Endothelial cell (in vitro differentiated cells): ENCODE measurements at places on chromosomes 2 and 18.

DNA sequence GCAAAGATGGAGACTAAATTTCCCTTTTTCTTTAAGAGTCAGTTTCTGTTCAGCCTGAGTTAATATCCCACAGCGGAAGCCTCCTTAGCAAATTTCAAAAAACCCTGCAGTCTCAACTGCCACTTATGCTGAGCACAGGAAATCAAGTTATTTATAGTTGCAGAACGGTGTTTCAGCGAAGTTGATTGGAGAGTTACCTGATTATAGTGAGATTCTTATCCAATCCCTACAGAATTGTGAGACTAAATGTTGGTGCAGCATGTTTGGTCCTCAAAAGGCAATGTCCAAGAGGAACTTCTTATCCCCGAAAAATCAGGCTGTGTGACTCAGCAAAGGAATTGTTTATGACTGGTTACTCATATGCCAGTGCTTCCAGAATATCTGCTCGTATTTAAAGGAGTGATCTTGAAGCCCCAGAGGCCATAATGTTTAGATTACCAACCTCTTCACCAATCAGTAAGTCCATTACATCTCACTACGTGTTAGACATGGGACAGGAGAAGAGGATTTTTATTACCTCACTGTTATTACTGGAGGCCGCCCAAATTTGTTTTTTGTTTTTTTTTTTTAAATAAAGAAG, 67.9 kb downstream of the LRRFIP1 start:
- DNase-seq = no peak

- DNase-seq = no peak
Observed at GRCh38 chr2:83340424-83340823, 1118.7 kb downstream of the SUCLG1 start.

GRCh38 chr2:127649100-127649611, 3.2 kb downstream of the GPR17 start:
- DNase-seq = no peak

DNA sequence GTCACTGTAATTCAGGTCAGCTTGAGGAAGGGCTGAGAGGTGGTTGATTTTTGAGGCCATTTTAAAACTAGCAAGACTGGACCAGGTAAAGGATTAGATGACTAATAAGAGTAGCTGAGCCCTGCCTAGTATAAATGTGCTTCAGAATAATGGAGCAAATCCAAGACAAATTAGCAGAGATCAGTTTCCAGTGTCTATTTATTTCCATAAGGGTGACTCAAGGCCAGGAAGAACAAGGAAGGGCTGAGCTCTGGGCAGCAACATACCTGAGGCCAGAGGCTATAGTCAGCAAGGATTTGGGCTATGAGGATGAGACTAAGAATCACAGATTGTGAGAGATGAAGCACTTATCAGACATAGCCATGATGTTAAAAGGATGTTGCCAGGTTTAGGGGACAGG, 339.0 kb upstream of the LRRTM1 start:
- DNase-seq = no peak

DNA sequence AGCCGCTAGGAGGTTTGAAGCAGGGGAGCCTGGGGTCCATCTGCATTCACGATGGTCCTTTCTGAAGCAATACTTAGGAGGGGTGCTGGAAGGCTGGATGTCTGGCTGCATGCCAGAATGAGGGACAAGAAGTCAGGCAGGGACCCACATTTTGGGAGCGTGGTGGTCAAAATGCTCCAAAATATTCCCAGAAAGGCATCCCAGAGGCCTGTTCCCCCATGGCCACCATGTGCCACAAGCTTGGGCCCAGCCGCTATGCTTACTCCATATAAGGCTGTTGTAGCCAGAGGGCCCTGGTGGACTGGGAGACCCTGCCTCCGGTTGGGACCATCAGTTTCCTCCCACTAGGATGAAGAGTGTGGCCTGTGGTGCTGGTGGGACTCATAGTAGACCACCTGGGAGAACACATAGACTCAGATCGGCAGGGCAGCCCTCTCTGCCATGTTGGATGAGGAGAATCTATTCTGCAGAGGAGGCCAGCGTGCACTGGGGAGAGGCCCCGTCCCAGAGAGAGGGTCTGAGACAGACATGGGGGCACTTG, 3.6 kb upstream of the PROM2 start:
- DNase-seq = no peak

GRCh38 chr2:24050041-24050979, 769 bp downstream of the FKBP1B start:
- peak; percentile 46 for DNase-seq

- no peak for DNase-seq
Observed at GRCh38 chr2:62306751-62307468, 111.0 kb downstream of the B3GNT2 start.

GRCh38 chr2:45781464-45781811, 130.0 kb downstream of the PRKCE start:
- DNase-seq = no peak

- DNase-seq = no peak
Observed at GRCh38 chr18:6546229-6546628, 131.5 kb upstream of the L3MBTL4 start.

DNA sequence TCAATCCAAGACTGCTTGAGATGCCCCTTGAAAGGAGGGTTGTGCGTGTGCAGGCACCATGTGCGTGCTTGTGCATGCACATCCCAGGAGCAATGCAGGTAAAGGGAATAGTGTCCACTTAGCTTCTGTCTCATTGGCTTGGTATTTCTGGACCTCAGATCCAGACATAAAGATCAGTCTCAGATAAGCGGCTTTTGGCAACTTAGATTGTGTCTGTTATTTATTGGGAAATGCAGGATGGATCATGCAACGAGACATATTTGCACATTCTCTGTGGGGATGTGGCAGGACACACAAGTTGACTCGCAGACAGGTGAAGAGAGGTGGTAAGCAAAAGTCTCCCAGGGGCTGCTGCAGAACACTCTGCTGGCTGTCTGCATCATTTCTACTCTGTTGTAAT, 67.9 kb downstream of the SETBP1 start:
- DNase-seq = no peak

- DNase-seq = no peak
Observed at GRCh38 chr2:31080361-31080760, 57.9 kb downstream of the GALNT14 start.

DNA sequence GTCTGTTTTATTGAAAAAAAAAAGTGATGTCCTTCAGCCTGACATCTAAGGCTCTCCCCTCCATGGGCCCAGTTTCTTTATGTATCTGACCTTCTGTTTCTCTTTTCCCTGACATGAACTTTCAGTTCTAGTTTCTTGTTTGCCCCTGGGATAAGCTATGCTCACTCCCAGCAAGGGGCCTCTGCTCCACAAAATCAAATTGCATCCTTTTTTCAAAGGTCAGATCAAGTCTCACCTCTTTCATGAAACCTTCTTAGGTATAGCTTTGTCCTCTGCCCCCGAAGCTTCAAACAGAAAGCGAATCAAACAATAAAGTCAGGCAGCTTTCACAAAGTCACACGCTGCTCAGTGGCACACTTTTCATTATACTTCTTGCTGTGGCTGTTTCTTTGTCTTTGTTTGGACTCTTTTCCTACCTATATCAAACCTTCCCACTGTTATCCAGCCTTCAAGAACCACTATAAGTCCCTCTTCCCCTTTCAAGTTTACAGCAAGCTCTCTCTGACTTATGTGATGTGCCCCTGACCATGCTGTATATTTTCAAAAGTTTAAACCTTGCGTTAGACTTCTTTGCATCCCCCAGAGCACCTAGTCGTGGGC, 23.3 kb downstream of the MAP3K19 start:
- DNase-seq = no peak

GRCh38 chr2:34602262-34602661, 1003.2 kb upstream of the FAM98A start:
- DNase-seq = no peak

DNA sequence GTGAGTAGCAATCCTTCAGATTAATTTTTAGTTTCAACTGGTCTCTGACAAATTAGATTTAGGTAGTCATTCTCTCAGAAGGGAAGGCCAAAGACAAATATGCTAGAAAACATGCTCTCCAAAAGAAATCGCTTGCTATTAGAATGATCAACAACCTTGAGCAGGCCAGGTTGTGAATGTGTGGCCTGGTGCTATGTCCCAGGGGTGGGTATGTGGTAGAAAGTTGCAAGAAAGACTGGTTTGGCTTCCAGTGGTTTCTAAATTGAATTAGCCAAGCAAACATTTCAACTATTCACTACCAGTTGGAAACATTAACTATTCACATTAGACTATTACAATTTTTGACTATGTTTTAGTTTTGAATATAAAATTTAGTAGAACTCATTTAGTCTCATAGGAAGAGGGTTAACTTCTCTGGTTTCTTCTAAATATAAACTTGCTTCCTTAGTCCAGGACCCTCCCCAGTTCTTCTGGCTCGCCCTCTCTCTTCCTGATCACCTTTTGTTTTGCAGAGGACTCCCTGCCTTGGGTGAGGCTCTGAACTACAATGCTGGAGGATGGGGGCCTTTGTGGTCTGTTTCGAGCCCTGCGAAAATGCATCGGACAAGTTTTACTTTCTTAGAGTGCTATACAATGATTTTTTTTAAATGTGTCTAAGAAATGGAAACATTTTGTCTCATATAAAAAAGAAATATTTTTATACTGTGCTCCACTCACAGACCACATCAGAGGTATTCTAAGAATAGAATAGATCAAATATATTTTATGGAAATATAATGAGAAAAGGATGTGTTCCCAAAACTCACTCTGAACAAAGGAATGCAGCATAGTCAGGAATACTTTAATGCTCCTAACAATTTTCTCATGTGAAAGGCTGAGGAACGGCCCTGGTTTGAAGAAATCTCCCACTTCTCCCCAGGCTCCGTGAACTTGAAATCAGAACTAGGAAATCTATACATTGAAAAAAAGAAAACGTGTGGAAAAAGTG, 375.0 kb upstream of the ZEB2 start:
- DNase-seq = no peak

GRCh38 chr2:225069966-225070365, 27.7 kb upstream of the DOCK10 start:
- no peak for DNase-seq

GRCh38 chr2:58826795-58827194, 585.7 kb upstream of the FANCL start:
- DNase-seq = no peak
